ENCODE measurements at places on chromosomes 3 and 15.

- DNase-seq, result no peak
Measured at GRCh38 chr15:40618906-40619305, 24.9 kb downstream of the KNL1 start.

DNA sequence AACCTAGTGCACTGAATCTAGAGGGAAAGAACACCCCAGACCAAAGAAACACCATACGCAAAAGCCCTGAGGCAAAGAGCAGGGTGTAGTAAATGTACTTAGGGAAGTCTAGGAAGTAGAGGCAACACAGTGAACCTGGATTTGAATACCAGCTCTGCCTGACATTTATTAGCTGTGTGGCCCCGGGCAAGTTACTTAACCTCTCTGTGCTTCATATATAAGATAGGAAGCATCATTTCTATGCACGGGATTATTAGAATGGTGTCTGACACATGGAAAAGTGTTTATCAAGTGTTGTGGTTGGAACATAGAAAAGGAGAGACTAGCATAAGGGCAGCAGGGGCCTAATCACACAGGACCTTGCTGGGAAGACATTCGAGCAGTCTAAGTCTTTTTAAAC is 132.2 kb downstream of the ERC2 start:
- no peak for DNase-seq

DNA sequence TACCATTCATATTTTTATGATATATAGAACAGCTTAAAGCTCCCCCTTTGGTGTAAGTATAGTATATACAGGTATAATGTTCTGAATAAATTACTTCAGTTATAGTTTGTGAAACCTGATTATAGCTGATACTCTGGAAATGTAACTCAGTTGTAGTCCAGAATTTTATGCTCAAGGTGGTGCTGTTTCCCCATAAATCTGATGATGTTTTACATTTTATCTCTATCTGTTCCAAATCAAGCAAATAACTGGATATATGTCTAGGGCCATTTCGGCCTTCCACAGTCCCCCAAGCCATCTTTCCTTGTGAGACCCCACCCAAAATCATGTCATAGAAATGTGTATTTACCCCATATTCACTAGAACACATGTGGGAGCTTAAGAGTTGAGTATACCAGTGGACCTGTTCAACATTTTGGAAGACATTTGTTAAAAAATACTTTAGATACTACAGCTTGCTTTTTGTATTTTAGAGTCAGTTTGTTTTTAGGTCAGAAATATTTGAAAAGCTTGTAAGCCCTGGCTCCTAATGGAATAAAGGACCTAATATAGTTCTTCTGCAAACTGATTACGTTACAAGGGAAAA is 107.1 kb downstream of the ATG7 start:
- DNase-seq, result no peak

- DNase-seq, result no peak
Measured at GRCh38 chr15:52551762-52552161, 17.1 kb downstream of the ARPP19 start.

GRCh38 chr3:177618873-177619733 is 421.8 kb upstream of the TBL1XR1 start:
- DNase-seq, result no peak

GRCh38 chr3:40079203-40079846 is 230.2 kb upstream of the EIF1B start:
- no peak for DNase-seq

DNA sequence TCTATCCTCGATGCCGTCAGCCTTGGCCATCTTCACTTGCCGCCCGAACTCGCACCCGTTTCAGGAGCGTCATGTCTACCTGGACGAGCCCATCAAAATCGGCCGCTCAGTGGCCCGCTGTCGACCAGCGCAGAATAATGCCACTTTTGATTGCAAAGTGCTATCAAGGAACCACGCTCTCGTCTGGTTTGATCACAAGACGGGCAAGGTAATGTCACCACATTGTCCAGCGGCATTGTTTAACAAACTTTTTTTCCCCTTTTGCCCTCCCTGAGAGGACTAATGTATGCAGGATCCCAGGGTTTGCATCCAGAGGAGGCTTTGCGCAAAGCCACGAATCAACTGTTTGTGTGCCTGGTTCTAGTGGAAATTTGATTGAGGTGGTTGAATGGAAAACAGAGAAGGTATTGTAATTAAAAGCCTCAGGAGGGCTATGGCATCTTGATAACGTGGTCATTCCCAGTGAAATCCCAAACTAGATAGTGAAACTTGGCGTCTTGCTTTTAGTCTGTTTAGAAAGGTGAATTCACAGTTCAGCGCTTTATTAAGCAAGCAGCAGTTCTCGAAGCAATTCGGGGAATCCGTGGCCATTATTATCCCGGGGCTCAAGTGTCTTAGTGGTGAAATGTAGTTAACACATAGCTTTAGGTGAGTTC is 1.7 kb downstream of the SLMAP start:
- peak; percentile 24 for DNase-seq

DNA sequence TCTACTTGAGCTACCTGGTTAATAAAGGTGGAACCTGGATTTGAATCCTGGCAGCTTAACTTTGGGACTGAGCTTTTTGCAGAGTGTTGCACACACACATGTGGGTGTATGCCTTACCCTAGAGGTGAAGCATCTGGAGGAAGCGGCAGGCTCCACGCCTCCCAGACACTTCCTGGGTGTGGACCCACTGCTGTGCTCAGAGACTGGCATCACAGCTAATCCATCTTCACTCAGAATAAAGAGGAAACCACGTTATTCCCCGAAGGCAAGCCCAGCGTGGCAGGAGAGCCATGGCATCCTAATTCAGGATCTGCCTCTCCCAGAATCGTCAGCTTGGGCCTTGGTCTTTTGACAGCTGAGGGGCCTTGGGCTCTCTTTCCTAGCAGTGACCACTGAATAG is 25.5 kb downstream of the CCDC13 start:
- no peak for DNase-seq

- no peak for DNase-seq
Measured at GRCh38 chr3:140950144-140950543, 8.5 kb downstream of the SLC25A36 start.

- no peak for DNase-seq
Measured at GRCh38 chr3:152628496-152628895, 206.4 kb upstream of the P2RY1 start.

DNA sequence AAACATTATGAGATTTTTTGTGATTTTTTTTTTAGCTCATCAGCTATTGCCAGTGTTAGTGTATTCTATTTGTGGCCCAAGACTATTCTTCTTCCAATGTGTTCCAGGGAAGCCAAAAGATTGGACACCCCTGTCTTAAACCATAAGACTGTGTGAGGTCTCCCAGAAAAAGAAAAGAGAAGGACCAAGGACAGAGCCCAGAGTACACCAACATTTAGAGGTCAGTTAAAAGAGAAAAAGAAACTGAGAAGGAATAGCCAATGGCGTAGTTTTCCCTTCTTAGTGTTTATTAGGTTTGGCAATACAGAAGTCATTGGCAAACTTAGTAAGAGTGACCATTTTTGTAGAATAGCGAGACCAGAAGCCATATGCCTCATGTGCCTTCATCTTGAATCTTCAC is 36.1 kb upstream of the SLC25A36 start:
- no peak for DNase-seq

DNA sequence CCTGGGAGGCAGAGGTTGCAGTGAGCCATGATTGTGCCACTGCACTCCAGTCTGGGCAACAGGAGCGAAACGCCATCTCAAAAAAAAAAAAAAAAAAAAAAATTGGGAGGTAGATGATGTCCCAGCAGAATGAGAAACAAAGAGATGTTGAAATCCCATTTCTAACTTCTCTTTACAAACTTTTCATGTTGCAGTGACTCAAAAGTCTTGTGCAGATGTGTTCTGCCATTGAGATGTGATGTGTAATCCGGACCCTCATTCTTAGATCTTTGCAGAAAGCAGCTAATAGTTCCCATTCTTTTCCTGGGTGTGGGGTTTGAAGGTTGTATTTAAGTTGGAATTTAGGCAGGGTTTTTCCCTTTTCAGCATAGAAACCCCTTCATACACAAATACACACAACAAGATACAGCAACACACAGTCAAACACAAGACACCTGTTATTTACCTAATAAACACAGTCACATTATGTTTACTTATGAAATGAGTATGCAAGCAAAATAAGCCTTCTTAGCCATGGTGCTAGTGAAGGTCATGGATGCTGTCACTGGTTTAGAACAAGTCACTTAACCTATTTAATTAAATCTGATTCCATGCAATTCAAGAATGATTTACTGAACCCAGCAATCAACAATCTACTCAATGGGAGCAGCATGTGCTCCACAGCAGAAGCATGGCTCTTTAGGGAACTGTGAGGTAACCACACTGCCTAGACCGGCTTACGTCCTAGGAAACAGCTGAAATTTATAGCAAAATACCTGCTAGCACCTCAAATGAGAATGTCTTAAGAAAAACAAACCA is 14.9 kb downstream of the SIAH2 start:
- no peak for DNase-seq

DNA sequence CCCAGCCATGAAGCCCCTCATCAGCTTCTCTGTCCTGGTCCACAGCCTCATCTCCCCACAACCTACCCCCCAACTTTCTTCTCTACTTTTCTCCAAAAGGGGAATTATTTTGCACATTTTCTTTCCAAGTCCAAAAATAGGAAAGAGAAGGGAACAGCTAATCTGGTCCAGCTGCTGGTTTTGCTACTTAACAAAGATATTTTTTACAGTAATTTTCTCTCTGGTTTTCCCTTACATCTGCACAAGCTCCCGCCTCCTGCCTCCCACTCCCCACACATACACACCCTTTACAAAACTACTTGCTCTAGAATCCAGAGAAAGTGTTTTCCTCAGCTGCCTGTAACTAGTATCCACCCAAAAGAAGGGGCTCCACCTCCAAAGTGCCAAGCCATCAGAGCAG is 177.2 kb downstream of the POLR2M start:
- DNase-seq, result no peak

DNA sequence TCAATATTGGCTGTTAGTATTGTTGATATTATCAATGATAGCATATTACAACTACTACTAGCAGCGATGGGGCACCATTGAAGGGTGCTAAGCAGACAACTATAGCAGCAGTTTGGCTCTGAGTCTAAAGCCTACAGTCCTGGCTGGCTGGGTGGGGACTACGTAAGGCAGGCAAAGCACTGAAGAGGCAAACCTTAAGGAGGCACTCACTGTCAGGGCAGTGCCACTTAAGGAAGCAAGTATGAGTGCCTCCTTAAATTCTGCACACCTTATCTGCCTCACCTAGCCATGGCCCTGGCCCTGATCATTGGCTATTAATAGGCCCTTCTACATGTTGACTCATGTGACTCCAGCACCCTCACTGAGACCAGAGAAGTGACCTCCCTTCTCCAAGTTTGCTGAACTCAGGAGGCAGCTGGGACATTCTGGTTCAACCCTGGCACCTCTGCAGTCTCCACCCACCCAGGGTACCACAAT is 20.6 kb downstream of the CDCP1 start:
- DNase-seq, result no peak

DNA sequence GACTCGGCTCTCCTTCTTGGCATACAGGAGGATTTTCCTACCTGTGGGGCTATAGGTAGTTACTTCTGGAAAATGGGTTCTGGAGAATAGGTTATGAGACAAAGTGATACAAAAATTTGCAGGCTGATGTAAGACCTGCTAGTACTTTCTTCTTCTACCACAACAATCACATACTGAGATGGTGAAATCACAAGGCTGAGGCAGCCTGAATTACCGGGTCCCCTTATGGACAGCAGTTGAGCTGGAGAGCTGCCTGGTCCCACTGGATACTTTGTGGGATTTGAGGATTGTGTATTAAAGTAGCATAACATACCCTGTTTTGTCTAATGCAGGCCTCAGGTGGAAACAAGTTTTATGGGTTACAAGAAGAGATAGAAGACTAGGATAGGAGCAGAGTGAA is 86.5 kb upstream of the FAM98B start:
- DNase-seq, result no peak

GRCh38 chr3:93867425-93867824 is 106.3 kb downstream of the PROS1 start:
- no peak for DNase-seq

- DNase-seq, result no peak
Measured at GRCh38 chr3:123385981-123386380, 62.9 kb downstream of the ADCY5 start.

DNA sequence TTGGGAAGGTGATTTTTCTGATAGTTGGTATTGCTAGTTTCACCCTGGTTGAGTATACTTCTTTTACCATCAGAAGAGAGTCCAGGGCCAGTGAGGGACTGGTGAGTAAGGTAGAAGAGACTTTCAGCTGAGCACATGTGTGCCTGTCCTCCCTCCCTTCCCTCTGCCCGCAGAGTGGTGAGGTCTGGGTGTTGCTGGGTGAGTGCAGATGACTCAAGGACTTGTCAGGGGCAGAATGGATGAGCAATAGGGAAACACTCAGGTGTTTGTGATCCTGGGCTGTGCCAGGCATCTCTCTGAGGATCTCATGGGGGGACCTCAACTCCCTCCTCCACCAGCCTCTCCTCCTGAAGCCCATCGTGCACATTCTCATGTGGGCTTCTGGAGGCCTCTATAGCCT is 76.0 kb upstream of the GSK3B start:
- DNase-seq, result no peak

GRCh38 chr15:70463453-70463834 is 299.9 kb downstream of the UACA start:
- no peak for DNase-seq

DNA sequence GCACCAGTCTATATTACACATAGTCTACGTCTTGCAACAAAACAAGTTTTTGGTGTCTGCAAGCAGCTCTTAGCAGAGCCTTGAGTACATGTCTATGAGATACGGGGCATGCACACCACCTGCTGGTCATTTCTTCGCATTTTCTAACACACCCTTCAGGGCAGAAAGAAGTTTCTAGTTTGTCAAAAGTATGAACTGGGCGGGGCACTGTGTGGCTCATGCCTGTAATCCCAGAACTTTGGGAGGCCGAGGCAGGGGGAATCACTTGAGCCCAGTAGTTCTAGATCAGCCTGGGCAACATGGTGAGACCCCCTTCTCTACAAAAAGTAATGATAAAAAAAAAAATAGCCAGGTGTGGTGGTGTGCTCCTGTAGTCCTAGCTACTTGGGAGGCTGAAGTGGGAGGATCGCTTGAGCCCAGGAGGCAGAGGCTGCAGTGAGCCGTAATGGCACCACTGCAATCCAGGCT is 64.2 kb upstream of the ARL8B start:
- peak; percentile 75 for DNase-seq

DNA sequence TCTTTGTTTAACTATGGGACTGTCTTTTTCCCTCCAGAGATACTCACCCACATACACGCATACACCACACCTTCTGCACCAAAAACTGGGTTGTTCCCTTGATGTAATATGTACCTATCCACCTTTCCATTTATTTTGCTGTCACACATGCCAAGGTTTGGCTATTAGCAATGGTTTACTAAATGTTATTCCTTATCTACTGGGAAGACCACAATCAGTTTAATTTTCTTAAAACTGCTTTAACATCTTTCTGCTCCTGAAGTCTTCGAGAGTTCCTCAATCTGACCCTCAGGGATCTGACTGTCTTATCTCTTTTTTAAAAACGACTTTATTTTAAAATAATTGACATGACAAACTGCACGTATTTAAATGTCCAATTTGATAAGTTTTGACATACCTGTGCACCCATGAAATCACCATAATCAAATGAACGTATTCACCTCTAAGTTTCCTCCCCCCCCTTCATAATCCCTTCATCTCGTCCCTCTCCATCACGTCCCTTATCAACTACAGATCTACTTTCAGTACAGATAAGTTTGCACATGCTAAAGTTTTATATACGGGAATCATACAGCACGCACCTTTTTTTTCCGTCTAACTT is 805 bp upstream of the TRPM7 start:
- DNase-seq, result no peak

GRCh38 chr15:77764095-77764494 is 131.4 kb upstream of the LINGO1 start:
- DNase-seq, result no peak

GRCh38 chr3:158728851-158729250 is 3.4 kb downstream of the RARRES1 start:
- no peak for DNase-seq

Data from left colon (tissue), 2 donors.